Daoy (cell line): ENCODE measurements at places on chromosomes 5 and 9. TPM values are rescaled to one million over a fixed set of nuclear protein-coding genes. Genes with fewer than 3 reads are reported as not detected.

GRCh38 chr9:15249981-15250380 lies 57.0 kb downstream of the TTC39B start:
- no peak for DNase-seq

DNA sequence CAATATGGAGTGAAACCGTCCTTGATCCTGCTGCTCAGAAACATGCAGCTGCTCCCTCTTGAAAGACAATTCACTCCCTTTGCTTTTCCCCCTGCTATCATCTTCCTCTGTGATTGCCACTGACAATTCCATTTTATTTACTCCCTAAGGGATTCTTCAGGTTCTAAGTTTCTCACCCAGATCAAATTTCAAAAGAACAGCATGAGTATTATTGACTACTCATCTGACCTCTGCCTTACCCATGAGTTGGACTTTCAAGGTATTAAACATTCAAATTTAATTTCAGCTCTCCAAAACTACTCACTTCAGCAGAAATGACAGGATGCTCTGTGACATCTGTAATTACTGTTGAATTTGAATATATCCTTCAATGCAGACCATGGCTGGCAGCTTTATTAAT lies 236.5 kb upstream of the HAPLN1 start:
- peak; percentile 13 for DNase-seq

DNA sequence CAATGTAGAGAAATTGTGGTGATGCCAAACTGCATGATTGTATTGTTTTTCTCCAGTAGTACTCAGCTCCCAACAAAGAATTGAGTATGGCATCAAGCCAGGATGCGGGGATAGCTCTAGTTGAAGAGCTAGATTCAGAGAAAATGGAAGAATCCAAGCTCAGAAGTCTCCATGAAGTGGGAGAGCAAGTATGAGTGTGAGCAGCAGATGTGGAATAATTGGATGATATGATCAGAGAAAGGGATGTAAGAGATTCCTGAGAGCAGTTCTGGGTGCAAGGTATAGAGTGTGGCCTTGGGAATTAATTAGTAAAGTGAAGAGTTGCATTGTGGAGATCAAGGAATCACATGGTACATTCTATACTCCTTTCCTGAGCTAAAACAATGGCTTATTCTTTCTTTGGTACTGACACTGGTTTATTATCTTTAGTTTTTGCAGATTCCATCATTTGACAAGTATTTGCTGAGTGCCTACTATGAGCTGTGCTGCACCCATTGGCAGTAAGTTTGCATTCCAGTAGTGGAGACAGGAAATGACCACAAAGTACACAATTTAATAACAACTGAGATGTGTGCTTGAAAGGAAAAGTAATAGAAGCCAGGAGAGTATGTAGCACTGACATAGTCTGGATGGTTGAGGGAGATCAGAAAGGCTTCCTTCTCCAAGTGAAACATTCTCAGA lies 177.1 kb downstream of the CPLANE1 start:
- DNase-seq: peak; percentile 35

Gene LCN1
- total RNA-seq: not detected in 2 replicates

Gene SCGB3A2
- not detected in 2 replicates for total RNA-seq

DNA sequence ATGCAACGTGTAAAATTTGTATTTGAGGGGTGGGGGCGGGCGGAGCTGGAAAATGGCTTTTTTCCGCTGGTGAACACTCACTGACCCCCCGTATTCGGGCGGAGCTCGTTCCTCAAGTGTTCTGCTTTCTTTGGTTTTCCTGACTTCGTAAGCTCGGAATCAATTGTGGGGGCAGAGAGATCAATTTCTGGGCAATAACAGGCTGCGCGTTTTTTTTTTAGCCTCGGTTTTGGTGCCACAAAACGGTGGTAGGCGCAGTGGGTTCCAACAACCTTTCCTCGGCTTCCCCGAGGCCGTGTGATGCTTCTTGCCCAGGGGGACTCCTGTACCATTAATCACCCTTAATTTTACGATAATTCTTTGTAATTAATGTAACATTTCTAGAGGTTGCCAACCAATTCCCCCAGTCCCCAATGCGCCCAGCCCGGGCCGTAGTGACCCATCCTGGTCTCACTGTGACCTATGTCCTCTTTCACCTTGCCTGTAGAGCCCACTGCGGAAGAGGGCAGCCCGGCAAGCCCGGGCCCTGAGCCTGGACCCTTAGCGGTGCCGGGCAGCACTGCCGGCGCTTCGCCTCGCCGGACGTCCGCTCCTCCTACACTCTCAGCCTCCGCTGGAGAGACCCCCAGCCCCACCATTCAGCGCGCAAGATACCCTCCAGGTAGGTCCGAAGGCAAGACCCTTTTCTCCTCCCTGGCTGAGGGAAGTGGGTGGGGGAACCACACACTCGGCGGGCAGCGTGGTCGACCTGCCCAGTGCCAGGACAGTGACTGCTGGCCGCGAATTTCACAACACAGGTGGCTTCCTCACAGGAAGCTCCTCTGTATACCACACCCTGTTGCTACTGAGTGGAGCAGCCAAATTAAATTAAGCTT lies 3.7 kb downstream of the NR4A3 start:
- DNase-seq: no peak

Gene FAM200C
- 8.5 and 10.3 TPM in 2 replicates for total RNA-seq

DNA sequence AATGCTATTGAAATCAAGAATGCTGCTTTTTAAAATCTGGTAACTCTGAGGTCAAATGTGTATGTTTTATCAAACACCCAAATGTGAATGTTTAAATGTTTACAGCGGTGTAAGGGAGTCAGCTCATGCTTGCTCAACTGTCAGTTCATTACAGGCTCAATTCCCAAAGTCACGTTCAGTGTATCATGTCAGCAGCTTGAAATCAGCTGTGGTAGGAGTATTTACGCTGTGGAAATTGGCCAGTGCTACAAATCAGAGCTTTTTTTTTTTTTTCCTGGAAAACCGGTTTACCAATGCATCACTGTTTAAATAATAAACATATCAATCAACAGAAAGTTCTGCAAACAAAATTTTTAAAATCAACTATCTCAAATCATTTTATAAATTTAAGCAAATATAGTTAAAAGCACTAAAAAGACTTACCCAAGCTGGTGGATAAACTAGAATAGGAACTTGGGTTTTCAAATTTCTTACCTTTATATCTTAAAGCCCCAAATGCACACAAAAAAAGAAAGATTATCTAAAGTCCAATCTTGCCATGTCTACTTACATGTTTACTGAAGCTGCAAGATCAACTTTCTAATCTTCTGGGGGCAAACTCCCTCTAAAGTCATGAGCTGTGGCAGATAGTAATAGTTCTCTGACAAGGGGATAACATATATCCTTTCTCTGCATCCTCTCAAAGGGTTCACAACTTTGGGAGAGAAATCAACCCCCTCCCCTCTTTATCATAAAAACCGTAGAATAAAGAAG lies 57.6 kb upstream of the GRAMD2B start:
- DNase-seq: no peak

- no peak for DNase-seq
Measured at GRCh38 chr5:163706053-163706771, 200.8 kb downstream of the MAT2B start.

DNA sequence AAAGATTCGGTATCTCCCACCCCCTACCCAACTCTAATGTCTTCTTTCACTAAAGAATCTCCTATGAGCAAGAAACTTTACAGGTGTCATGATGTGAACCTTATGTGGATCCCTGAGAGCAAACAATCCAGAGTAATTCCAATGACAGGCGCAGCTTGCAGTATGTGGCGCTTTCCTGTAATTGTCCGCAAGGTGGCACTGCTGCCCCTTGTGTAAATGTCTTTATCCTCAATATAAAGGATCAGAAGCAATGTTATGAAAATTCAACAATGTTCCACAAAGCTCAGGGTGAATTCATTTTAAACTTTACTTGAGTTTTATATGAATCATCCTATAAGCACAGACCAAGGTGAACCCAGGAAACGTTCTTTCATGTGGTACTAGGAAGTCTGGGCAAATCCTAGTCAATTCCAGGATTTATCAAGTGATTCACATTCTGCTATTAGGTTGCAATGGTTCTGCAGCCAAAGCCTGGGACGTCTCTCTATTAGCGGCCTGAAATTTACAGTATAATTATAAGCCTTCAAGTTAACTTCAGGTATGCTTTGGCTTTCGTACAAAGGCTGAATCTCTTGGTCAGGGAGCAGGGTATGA lies 113.7 kb downstream of the TRPM6 start:
- peak; percentile 75 for DNase-seq

Gene TMEM267
- 11.9 and 22.3 TPM in 2 replicates for total RNA-seq

Gene CD14
- 0.11 TPM in 1 of 2 replicates, not detected in the other for total RNA-seq

Gene SV2C
- total RNA-seq: 0.03 and 0.11 TPM in 2 replicates

DNA sequence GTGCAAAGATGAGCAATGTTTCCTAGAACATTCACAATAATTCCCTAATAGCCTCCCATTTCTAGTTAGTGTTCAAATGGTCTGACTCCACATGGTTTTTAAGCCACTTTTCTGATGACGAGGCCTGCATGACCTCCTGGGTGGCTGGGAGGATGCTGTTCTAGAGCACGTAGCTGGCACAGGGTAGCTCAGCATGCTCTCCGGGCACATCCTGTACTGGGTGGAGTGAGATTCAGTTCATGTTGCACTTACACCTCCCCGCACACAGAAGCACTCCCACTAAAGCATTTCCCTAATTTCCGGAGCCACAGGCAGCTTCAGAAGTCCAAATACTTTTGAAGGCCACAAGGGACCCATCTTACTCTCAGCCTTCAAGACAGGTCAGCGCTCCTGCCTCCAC lies 159.8 kb upstream of the LHFPL2 start:
- no peak for DNase-seq

Gene RXRA
- 14.1 and 14.9 TPM in 2 replicates for total RNA-seq

DNA sequence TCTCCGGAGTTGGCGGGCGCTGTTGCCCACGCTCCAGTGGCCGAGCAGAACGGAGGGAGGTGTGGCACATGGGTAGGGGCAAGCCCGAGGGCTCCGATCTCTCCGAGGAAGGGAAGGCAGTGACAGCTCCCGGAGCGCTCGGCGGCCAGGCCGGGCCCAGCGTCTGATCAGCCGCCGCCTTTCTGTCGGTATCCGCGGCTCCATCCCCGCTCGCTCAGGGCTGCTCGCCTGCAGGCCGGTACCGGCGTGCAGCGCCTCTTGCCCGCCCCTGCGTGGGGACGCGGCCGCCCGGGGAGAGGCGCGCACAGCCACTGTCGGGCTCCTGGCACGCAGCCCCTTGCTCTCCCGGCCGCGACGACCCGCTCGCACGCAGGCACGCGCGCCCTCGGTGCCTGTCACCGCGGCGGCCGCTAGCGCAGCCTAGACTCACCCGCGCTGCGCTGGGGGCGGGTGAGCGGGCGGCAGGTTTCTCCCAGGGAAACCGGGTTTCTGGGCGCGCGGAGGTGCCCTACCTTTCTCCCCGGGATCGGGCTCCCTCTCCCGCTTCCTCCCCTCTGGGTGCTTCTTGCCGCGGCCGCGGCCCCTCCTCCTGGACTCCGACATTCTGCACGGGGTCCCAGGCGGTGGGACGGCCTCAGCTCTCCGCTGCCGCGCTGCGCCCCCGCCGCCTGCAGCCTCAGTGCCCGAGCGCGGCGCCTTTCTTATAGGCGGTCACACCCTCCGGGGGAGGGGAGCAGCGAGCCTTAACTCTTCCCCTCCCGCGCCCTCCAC lies 108.4 kb downstream of the PSD2 start:
- peak; percentile 25 for DNase-seq

GRCh38 chr9:27528886-27529315 lies 713 bp downstream of the MOB3B start:
- DNase-seq: peak; percentile 67

- no peak for DNase-seq
Measured at GRCh38 chr5:170757182-170757601, 26.3 kb upstream of the GABRP start.

Gene NUDT2
- 51.9 and 63.5 TPM in 2 replicates for total RNA-seq

GRCh38 chr9:2727966-2728613 lies 10.8 kb downstream of the KCNV2 start:
- peak; percentile 60 for DNase-seq

DNA sequence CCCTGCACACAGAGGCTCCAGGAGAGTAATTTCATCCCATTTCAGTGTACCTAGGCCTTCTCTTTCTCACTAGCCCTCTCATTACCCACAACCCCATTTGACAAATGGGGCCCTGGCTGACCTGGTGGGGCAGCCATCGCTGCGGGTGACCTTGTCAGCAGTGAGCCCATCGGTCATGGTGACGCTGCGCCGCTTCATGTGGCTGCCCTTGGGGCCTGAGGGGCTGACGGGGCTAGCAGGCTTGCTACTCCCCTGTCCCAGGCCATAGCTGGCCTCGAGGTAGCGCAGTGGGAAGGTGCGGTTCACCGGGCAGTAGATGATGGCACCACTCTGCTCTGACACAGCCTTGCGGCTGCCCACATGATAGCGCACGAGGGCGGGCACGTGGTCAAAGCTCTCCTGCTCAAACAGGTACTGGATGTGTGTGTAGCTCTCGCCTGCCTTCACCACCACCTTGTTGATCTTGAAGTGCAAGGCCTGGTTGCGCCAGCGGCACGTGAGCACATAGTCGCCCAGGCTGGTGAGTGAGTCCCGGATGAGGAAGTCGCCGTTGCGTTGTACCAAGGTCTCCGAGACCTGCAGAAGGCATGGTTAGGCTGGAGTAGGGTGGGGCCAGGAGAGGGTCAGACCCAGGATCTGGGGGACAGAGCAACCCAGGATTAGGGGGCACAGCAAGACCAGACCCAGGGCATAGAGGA lies 14.1 kb upstream of the TOR2A start:
- no peak for DNase-seq

DNA sequence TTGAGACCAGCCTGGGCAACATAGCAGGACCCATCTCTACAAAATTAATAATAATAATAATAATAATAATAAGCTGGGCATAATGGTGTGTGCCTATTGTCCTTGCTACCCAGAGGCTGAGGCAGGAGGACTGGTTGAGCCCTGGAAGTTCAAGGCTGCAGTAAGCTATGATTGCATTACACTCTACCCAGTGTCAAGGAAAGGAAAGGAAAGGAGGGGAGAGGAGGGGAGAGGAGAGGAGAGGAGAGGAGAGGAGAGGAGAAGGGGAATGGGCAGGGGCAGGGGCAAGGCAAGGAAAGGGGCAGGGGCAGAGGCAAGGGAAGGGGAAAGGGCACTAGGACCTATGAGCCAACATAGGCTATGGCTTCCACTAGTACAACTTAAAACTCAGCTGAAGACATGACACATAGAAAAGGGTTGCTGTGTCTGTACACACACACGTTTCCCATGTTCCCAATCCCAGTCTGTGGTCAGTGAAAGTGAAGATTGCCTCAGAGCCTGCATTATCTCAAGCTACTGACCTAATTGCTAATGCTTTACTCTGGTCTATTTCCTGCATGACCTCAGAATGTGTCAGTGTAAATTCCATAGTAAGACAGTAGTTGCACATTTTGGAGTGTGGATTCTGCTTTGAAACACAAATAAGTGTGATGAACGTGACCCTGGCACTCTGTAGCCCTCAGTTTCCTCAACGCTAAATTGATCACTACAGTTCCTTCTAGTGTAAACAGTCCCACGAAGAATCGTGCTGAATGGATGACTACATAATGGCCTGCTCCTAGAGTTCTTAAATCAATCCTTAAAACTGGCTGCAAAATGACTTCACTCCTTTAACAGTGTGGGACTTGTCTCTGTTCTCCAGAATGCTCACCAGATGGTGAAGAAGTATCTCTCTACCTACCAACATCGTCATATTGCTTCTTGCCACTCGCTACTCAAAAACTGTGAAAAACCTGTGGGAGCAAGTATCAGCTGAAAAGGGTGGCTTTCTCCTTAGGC lies 497.0 kb downstream of the RAB3C start:
- peak; percentile 92 for DNase-seq

Gene DDX4
- not detected in 2 replicates for total RNA-seq
